ENCODE measurements at places on chromosomes 2 and 18.

DNA sequence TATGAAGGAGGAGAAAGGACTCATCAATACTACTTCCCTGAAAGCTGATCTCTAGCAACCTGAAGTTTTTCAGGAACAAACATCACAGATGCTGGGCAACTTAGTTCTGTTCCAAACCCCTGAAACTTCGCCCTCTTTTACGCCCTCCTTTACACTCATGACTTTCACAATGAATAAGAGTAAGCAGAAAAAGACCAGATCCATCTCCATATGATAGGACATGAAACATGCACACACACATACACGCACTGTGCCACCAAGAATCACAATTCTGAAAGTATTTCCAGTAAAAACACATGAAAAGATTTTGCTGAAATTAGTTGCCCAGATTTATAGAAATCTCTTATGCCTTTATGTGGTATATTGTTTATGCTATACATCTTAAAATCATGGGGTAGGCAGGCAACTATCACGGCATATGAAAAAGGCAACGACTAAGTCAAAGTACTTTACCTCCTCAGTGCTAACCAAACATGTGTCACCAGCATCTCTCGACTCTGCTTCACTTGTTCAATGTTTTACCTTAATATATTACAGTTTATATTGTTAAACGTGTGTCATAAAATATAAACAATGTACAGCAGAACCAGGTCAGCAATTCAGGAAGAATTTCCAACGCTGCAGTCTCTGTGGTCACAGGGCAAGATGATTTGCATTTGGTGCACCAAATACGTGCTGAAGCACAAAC lies 47.8 kb downstream of the NHEJ1 start:
- DNase-seq, result no peak

DNA sequence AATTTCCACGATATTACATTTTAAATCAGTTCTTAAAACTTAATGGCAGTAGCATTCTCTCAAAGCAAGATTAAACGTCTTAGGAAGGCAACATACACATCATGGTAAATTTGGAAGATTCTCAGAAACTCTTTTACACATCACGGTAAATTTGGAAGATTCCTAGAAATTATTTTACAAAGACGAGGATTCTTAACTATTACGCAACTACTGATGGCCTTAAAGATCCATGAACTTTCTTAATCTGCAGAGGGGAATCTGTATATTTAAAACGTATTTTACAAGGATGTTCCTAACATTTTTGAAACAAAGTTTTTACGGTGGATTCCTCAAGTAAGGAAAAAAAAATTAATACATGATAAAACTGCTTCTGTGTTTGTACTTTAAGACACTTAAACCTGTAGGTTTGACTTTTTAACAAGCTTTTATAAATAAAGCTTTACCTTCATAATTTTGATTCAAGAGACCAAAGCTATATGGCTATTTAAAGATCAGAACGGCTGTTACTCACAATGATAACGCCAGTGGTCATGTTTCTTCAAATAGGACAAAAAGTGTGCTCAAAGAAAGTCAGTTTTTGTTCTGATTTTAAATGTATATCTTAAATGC lies 1.7 kb downstream of the ATF2 start:
- no peak for DNase-seq

DNA sequence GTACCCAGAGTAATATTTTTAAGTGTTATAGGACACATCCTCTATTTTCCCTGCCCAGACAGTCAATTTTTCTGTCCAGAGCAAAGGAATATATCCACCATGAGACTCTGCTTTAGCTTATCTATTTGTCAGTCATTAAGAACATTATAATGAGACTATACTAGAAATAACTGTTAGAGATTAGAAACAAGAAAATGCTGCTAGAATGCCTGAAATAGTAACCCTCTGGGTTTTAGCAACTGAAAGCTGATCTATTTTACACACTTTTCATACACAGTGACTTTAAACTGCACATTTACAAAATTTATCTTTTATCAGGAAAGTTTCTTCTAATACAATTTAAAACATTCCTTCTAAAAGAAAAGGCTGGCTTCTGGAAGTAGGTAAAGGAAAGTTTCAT lies 39.6 kb downstream of the MBD2 start:
- DNase-seq, result no peak

GRCh38 chr2:3238951-3239841 lies 138.4 kb downstream of the EIPR1 start:
- DNase-seq, result no peak

DNA sequence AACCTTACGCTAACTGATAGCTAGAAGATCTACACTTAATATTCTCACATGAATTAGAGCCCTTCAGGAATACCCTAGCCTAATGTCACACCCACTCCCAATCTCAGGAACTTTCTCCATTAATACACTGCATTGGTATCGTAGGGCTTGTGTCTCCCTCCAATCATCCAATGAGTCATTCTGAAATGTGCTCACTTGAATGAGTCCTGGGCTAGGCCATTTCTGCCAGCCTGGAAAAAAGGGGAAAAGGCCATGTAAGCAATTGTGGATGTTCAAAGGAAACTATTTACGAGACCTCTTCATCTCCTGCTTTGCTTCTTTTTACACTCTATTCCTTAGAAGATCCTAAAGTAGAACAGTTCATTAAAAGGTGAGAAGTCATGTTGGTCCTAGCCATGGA lies 18.8 kb downstream of the ZEB2 start:
- DNase-seq, result no peak

- no peak for DNase-seq
These were observed 921.0 kb upstream of the SLC39A10 start for GRCh38 chr2:194735837-194736542.

DNA sequence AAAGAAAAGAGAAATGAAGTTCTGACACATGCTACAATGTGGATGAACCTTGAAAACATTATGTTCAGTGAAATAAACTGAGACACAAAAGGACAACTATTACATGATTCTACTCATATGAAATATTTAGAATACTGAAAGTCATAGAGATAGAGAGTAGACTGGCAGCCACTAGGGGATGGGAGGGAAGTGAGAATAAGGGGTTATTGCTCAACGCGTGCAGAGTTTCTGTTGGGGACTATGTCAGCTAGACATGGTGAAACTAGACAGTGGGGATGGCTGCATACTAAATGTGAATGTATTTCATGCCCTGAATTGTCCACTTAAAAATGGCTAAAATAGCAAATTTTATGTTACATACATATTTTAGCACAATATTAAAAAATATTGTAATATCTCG lies 108.7 kb upstream of the ATL2 start:
- no peak for DNase-seq

DNA sequence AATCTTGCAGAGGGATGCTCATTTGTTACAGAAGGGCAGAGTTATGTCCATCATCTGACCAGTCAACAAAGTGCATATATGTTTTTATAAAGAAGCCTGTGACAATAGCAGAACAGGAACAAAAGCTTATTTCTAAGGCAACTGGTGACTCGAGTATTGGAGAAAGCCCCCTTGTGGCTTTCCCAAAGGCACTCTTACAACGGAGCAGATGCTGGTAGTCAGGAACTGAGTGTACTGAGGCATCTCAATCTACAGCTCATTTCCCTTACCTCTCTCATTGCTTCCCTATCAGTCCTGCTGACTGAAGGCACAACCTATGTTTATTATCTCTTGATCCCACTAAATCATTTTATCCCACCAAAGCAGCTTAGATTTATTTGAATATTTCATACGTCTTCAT lies 557.1 kb upstream of the CHAC2 start:
- no peak for DNase-seq

DNA sequence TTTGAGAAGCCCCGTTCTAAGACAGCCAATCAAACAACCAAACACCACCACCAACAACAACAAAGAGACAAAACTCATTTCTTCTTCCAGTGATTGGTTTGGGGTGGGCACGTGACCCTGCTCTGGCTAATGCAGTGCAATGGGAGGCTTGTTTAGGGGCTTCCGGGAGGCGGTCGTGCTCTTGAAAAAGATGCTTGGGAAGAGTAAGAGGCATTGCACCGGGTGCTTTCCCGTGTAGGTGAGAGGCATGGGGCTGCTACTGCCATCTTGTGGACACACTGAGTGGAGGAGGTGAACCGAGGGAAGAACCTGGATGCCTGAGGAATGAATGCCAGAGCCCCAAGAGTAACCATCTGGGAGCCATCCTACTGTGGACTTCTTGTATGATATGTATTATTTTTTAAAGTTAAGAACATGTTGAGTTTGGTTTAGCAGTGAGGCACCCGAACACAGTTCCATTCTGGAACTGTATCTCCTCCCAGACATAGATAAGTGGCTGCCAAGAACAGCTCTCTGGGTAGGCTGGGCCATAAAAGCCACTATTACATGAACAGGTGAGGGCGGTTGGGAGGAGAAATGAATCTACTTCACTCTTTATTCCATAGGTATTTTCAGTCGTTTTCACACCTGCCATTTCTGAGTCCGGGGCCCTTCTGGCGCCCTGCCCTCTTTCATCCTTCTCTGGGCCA lies 19.1 kb upstream of the ARHGAP25 start:
- peak; percentile 36 for DNase-seq

- no peak for DNase-seq
These were observed 728 bp downstream of the FAM168B start for GRCh38 chr2:131092458-131093005.

- peak; percentile 66 for DNase-seq
These were observed 178.0 kb downstream of the HDAC4 start for GRCh38 chr2:239222706-239223309.

DNA sequence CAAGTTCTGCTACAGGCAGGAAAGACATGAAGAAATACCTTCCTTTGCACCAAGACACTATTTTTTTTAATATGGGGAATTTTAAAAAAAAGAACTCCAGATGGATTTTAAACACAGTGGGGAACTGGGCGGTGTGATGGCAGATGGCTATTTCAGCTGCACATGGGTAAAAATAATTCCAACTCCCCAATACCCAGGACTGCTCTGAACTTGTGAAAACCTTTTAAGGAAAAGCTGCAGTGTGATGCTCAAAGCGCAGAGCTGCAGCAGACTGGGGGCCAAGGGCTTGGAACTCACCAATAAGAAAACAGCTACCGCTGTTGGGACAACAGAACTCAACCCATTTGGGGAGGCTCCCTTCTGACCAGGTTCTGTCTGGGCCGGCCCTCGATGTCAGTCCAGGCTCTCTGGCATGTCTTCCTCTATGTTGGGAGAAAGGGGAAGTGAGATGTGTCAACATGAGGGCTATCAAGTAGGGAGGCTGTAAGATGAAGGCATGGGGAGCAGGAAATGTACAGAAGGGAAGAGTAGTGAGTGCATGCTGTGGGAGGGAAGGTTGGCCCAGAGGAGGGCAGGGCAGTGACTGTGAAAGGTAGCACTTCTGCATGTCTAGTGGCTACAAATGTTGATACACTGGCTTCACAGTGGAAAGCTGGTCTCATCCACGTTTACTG lies 64.0 kb upstream of the SLC14A2 start:
- DNase-seq, result no peak

DNA sequence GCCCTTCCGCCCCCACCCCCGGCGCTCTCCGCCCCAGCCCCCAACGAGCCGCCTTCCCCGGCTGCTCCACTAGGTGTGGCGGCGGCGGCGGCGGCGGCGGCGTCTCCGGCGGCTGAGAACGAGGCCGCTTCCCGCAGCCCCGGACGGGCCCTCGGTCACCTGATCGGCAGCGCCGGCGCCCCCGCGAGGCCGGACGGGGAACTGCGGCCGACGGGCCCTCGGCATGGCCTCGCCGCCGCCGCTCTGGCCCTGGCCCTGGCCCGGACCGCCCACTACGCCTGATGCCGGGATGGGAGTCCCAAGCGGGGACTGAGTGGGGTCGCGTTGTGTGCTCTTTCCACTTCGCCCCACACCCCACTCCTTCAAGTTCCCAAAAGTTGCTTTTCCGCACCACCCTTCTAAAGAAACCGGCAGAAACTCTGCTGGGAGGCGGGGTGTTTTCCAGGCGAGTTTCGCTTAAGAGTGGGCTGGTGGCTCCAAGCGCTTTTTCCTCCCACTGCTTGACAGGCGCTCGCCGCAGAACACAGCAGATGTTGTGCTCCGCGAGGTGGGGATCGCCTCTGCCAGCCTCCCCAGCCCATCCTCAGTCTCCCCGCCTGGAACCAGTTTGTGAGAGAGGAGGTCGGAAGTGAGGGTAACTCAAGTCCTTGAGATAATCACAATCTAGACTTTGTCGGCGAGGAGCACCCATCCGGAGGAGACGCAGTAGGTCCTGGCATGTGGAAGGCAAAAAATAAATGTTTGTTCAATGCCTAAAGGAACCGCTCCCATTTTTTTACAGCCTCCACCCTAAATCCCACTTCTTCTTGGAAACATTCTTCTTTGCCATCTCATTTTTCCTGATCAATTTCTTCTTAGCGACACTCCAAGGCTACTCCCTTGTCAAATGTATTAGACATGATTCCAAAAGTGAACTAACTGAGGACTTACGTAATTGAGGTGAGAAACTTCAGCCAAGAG lies at the start of gene NCKAP1:
TSS of gene NCKAP1 (minus strand) at position 117 of the 960 bp plus-strand sequence. CDS start 358 bp downstream, outside the sequence.
- DNase-seq, result peak; percentile 87

DNA sequence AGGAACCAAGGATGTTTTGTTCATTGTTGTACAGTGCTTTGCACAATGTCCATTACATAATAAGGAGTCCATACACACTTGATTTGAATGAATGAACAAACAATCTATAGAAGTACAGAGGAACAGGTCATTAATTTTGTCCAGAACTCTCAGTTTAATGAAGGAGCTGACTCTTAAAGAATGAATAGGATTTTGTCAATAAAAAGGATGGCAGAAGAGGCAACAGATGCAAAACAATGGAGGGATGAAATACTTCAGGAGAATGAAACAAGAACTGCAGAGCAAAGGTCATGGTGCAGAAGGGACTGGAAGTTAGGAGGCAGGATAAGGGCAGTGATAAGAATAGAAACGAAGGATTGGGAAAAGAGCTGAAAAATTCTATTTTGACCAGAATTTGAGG lies 28.7 kb upstream of the COL5A2 start:
- no peak for DNase-seq

GRCh38 chr2:38214209-38214717 lies 138.3 kb upstream of the CYP1B1 start:
- no peak for DNase-seq

Measured in AG10803 (cell line).